ENCODE measurements at places on chromosomes 16 and 17.

DNA sequence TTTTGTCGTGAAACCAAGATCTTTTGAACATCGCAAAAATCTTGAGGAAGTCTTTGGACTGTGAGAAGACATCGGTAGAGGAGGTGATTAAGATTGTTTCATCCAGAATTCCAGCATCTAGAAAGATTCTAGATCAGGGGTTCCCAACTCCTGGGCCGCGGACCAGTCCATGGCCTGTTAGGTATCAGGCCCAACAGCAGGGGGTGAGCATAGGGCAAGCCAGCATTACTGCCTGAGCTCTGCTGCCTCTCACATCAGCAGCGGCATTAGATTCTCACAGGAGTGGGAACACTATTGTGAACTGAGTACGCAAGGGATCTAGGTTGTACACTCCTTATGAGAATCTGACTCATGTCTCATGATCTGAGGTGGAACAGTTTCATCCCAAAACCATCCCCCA, 600.6 kb upstream of the CDH11 start:
- DNase-seq: no peak

DNA sequence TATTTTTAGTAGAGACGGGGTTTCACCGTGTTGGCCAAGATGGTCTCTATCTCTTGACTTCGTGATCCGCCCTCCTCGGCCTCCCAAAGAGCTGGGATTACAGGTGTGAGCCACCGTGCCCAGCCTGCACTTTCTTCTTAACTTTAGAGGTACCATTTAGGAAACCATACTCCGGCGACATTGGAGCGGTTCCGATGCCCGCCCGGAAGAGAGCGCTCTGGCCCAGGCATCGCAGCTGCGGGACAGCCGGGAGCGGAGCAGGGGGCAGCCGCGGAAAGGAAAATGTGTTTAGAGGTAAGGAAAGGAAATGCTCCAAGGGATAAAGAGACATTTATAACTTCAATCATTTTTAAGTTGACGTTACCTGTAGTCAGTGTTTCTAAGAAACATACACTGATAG, 6.0 kb upstream of the HS3ST3B1 start:
- DNase-seq: no peak

DNA sequence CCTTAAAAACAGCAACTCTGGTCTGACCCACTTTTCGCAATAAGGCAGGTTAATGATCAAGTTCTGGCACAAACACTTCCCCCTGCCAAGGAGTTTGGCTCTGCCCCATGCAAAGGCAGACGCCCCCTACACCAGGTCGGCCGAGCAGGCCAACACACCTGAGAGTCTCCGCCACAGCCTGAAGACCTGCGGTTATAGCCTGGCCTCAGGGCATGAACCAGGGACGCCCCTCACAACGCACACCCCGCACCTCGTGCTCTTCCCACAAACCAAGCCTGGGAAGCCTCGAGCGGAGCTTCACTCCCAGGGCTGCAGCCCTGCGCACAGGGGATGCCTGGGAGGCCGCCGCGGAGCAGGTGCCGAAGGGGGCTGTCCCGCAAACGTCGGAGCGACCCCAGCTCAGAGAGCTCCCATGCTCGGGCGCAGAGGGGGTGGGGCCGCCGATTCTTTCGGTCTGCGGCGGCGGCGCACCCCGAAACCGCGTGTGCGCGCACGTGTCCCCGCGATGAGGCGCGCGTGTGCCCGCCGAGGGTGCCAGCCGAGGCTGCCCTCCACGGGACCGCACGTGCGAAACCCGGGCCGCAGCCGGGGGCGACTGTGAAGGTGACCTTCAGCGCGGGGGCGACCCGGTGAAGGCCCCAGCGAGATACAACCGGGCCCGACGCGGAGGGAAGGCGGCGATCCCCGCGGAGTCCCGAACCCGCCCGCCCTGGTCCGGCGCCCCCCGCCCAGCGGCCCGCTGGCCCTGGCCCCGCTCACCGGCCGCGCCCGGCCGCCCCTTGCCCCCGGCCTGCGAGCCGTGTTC, 559 bp downstream of the CLUH start:
- peak; percentile 55 for DNase-seq

GRCh38 chr16:19967561-19967960, 82.9 kb upstream of the GPRC5B start:
- DNase-seq: no peak

- peak; percentile 66 for DNase-seq
These were observed 3.8 kb upstream of the C1QL1 start for GRCh38 chr17:44971776-44972483.

DNA sequence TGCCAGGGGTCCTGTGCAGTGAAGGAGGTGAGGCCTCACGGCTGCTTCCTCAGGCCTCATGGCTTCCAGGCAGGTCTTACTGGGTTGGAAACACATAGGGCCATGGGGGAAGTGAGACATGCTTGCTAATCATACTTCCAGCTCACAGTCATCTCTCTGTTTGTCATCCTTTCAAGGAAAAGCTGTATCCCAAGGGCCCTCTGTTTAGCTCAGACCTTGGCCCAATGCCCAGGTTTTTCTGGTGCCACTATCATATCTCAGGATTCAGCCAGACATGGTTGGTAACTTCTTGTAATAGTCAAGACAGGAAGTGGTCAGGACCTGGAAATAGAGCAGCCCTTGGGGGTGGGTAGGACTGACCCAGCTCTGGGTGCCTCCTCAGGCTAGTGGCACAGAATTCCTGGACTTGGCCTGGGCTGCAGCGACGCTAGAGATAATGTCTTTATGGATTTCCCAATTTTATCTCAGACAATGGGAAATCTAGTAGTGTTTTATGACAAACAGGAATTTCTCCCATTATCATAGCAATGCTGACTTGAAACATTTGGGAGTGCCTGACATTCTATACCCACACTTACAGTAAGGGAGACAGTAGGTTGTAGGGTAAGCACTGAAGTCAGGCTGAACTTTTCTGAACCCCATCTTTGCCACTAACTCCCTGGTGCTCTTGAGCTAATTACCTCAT, 13.5 kb upstream of the ITGB3 start:
- no peak for DNase-seq

Measured in stimulated activated CD4-positive, alpha-beta T cell treated with anti-CD3 and anti-CD28 coated beads, Interleukin-4, amount 100 ng/mL, for 1 hour (primary cell).